ENCODE measurements at places on chromosomes 2 and 18.

- DNase-seq = no peak
Measured at GRCh38 chr2:233141901-233142300, 81.8 kb downstream of the INPP5D start.

DNA sequence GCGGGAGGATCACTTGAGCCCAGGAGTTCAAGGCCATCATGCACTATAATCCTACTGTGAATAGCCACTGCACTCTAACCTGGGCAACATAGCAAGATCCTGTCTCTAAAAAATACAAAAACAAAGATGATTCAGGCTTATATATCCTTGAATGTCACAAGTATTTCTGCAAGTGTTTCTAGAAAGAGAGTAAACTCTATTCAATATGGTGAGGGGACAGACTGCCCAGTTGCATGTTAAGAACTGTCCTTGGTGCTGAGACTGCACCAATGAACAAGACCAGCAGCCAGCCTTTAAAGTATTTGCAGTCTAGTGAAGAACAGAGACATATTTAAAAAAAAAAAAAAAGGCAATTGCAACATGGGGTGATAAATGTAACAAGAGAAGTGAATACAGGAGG is 16.4 kb downstream of the MAP3K19 start:
- DNase-seq = no peak

- no peak for DNase-seq
Measured at GRCh38 chr2:152950126-152950525, 231.7 kb downstream of the ARL6IP6 start.

DNA sequence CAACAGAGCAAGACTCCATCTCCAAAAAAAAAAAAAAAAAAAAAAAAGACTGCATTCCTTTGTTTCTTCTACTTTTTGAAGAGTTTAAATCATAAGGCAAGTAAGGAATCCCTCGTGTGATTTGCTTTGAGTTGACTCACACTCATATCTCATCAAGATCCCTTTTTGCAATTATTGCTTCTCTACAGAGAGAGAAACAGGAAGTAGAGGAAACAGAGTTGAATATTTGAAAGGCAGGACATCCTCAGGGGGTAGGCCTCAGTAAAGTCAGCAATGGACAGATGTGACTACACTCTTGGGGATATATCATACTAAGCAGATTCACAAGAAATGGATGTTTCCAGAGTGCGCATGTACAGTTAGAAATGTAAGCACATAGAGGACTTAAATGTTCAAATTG is 11.2 kb upstream of the EFR3B start:
- DNase-seq = no peak

DNA sequence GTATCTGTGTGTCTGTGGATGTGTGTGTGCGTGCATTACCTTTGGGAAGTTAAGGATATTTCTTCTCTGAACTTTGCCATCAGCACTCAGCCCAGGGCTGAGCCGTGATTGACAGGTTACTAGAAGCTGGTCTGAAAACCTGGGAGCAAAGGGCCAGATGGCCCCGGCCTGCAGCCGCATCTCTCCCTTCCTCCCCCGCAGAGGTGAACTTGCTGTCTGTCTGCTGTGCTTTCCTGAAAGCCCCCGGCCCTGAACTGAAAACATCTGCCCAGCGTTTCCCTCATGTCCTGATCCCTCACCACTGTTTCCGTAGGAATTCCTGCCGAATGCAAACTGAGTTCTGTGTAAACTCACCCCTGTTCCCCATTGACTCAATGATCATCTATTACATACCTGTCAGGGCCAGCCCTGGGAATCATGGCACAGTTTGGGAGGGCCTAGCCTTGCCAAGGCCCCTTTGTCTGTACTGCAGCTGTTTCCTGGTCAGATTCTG is 45.8 kb downstream of the MYCN start:
- no peak for DNase-seq

- no peak for DNase-seq
Measured at GRCh38 chr2:215022418-215022817, 116.0 kb downstream of the ABCA12 start.

DNA sequence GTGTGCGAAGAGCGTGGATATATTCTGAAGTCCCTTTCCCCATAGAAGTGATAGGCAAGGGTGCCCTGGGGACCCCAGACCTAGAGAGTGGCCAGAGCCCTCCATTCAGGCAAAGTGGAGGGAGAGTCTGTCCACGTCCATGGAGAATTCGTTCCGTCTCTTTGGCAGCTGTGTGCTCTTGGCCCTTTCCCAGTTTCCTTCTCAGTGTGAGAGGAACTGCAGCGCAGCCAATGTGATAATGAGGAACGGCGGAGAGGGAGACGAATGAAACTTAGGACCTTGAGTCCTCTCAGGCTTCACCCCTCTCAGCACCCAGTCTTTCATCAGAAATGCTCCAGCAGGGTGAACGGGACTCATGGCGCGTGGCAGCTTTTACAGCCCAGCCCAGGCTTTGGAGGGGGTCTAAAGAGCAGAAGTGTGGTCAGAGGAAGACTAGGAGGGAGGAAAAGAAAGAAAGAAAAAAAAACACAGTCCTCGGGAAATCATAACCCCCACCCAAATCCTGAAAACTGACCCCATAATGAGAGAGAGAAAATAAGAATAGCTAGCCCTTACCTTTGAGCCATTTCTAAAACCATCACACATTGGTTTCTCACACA is 95.0 kb upstream of the RIOK3 start:
- DNase-seq = no peak

GRCh38 chr2:177489719-177490301 is 97.2 kb downstream of the AGPS start:
- DNase-seq = no peak

GRCh38 chr2:149612122-149612521 is 24.5 kb upstream of the MMADHC start:
- DNase-seq = no peak

DNA sequence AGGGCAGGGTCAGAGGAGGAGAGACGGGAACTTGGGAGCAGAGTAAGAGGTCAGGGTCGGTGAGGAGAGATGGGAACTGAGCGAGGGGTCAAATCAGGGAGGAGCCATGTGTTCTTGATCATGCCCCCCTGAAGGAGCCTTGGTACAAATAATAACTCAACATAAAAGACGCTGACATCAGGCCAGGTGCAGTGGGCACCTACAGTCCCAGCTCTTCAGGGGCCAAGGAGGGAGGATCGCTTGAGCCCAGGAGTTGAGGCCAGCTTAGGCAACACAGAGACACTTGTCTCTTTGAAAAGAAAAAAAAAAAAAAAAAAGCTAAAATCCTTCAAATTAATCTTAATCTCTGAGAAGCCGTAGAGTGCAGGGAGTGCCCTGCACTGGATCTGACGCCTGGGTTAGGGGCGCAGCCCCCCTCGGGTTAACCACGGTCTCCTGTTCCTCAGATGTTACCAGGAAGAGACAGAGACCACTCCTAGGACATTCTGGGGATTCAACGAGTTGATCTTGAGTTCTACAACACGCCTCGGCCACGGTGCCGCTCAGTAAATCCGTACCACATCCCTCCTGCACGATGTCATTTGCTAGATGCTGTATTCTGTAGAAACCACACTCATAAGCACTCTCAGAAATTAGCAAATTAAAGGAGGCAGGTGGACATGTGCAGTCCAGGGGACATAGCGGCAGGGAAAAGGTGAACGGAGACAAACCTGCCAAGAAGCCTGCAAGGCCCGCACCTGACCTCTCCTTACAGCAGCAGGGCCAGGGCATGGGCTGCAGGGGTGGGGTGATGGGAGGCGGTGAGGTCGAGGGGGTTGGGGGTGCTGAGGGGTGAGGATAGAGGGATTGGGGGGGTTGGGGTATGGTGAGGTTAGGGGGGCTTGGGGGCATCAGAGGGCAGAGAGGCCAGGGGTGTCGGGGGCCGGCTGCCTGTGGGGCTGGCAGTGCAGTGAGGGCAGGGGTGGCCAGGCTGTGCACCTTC is 29.2 kb downstream of the SLC66A2 start:
- no peak for DNase-seq

DNA sequence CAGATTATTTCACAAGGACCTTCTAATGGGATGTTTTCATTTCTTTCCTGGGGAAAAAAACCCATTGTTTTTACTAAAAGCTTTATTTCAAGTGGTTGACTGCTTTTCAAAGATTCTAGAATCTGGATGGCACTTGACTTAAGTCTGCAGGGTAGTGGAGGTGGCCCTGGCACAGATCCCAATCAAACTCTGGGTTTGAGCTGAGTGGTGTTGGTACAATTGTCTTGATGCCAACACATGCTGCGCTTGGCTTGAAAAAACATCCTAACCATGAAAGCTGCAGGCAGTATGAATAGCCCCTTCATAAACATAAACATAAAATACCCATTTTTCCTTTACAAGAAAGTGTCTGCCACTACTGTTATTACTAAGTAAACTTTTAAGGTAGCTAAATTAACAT is 3.6 kb downstream of the PAPOLG start:
- no peak for DNase-seq

DNA sequence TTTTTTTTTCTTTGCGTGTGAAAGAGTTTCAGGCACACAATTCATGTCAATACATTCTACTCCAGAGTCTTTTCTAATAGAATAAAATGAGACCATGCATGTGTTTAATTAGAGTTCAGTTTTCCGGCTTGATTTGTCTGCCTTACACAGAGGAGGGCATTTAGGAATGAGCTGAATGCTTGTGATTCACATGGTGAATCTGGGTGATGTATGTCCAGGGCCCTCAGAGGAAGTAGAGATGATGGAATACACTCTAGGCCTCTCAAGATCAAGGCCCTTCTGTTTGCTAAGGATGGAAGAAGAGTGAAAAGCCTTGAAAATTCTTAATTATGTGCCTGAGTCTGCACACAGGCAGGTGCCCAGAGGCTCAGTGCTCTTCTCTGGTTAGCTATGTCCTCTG is 71.0 kb upstream of the CYRIA start:
- DNase-seq = no peak

DNA sequence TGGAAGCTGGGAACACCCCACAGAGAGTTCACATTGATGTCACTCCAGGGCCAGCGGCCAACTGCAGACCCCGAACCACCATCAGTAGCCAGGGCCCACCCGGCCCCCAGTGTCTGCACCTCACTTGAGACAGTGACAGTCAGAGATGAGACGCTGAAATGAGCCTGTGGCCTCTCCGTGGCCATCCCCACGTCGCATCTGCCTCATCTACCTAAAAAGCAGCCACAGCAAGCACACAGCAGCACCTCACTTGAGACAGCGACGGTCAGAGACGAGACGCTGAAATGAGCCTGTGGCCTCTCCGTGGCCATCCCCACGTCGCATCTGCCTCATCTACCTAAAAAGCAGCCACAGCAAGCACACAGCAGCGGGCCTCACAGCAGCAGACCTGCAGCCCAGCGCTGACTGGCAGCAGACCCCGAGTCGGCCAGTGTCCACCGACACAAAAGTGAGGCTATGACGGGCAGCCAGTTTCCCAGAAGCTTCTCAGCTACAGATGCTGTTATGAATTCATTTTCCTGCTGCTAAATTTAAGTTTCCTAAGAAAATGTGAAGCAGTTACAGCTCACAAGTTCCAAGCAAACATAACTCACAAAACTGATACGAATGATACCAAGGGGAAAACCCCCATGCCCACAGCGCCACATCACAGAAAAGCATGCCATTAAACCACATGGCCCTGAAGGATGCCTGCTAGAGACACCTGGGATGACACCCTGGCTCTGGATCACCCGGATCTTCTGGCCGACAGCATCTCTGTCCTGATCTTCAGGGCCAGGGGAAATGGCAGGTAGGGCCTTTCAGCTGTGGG is 27.7 kb downstream of the SNORC start:
- DNase-seq = no peak

DNA sequence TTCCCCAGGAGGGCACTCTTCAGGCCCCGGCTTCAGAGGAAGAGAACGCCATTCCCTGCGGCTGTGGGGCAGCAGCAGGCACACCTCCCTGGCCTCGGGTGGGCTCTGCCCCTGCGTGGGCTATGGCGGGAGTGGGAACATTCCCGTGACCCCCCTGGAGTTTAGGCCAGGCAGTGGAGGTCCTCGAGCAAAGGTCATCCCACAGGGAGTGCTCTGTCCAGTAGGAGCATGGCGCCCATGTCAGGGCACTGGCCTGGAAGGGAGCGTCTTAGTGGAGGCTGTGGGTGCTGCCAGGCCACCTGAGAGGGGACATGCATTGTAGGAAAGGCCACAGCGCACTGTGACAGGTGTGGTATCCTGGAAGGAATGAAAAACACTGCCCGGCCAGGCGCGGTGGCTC is 9.2 kb upstream of the NFATC1 start:
- DNase-seq = no peak

DNA sequence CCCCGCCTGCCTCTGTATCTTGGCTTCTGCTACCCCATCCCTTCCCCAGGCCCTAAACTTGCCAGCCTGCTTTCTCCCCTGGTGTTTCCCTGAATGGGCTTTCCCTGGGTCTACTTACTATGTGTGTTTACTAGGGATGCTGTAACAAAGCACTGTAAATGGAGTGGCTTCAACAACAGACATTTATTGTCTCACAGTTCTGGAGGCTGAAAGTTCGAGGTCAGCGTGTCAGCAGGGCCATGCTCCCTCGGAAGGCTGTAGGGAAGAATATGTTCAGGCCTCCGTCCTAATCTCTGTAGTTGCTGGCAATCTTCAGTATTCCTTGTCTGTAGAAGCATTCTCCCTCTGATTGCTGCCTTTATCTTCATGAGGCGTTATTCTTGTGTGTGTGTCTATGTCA is 113.6 kb downstream of the DDX1 start:
- no peak for DNase-seq

GRCh38 chr2:58268685-58269084 is 27.6 kb upstream of the FANCL start:
- no peak for DNase-seq
